Forelimb muscle (tissue), 1 donor: ENCODE measurements at places on chromosomes 16 and 17.

GRCh38 chr17:50056217-50056960, 479 bp downstream of the ITGA3 start:
- DNase-seq: no peak

- peak; percentile 17 for DNase-seq
These were observed 577 bp downstream of the TTC19 start for GRCh38 chr17:15999974-16000827.

- DNase-seq: no peak
These were observed 135.5 kb upstream of the CRHR1 start for GRCh38 chr17:45648642-45649041.

GRCh38 chr17:43673516-43674323, 12.0 kb upstream of the MEOX1 start:
- DNase-seq: no peak

- no peak for DNase-seq
These were observed 1.5 kb downstream of the GAA start for GRCh38 chr17:80102664-80103448.

DNA sequence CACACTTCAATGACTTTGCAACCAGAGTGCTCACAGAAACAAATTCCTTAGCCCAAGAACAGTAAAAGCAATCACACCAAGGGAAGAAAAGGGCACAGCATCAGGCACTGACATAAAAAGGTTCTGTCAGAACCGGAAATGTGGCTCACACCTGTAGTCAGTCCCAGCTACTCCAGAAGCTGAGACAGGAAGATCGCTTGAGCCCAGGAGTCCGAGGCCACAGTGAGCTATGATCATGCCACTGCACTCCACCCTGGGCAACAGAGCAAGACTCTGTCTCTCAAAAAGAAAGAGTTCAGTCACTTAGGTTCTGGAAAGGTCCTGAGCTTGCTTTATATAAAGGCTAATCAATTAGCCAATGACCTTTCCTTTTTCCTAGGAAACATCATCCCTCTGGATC, 22.7 kb downstream of the YWHAE start:
- DNase-seq: no peak

GRCh38 chr17:29225396-29225795, 21.3 kb upstream of the CRYBA1 start:
- DNase-seq: no peak

- DNase-seq: no peak
These were observed 87.4 kb upstream of the LHX1 start for GRCh38 chr17:36849871-36850348.

DNA sequence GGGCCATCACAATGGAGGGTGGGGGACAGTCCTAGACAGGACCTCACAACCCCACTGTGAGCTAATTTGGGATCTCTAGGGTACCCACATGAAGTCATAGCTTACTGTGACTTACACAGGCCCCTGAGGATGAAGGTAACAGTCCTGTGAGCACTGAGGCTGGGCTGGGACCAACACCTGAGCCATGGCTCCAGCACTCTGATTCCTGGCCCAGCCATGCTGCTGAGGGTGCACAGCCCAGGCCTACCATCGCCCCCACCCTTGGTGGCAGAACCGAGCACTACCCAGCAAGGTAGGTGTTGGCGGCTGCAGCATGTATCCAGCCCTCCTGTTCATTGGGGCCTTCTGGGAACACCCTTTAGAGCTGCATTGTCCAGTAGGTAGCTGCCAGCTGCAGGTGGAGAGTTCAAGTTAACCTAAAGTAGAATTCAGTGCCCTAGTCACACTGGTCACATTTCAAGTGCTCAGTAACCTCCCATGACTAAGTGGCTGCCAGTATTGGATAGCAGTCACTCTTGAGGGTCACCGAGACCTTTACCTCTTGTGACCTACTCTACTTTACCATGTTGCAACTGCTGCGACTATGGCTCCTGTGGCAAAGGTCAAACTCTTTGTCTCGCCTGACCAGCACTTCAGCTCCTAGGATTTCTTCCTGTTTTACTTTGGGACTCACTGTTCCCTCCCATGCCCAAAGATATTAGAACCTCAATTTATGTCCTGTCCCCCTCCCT, 11.6 kb downstream of the AKAP1 start:
- DNase-seq: no peak

DNA sequence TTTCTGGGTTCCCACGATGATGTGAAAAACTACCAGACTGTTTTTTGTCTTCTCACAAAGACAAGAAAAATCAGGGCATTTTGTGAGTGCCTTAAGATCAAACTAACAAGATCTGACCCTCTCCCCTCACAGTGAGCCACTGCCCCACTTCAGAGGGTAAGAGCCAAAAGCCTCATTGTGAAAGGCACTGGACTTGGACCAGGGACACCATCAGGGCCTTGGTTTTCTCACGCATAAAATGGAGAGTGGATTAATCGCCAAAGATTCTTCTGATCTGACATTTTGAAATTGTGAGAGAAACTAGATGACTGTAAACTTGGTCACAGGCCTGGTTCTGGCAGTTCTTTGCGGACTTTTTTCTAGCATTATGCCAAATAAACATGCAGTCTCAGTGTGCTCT, 21.0 kb upstream of the ENDOV start:
- DNase-seq: no peak

- no peak for DNase-seq
These were observed 279.5 kb downstream of the SEC14L1 start for GRCh38 chr17:77420095-77420803.

GRCh38 chr16:24729243-24729950, at the start of gene TNRC6A:
TNRC6A (plus strand) TSS chr16:24729651; CDS start chr16:24729842, 191 bp downstream.
- peak; percentile 29 for DNase-seq

- no peak for DNase-seq
These were observed 46.6 kb upstream of the MED13 start for GRCh38 chr17:62111562-62112171.

DNA sequence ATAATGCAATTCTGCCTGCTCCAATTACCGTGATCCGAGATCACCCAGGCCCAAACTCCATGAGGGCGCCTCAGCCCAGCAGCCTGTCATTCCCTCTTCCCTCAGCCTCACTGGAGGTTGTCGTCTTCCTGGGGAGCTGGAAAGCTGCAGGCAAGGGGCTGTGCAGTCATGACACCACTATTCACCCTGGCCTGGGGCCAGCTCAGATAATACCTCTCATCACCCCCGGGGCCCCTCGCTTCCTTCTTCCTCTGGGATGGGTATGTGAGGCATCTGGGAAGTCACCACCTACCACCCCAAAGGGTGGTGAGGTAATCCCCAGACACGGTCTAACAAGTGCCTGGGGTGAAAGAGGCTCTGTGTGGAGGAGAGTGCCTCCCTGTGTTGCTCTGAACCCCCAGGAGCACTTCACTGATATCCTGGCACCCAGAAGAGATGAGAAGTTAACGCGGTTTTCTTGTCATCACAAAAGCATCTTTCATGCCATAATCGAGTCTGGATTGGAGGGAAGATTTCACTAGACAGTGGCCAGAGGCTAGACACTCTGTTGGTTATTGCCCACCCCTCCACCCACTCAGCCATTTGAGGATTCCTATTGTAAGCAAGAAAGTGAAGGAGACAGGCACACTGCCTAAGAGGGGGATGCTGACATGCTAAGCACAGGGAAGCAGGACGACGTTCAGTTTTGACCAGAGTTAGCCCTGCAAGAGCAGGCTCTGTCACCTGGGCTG, 18.4 kb downstream of the CFAP20 start:
- no peak for DNase-seq

- no peak for DNase-seq
These were observed 54.0 kb downstream of the MRM3 start for GRCh38 chr17:836151-836550.

GRCh38 chr16:88956546-88957432, 20.2 kb downstream of the CBFA2T3 start:
- no peak for DNase-seq

- DNase-seq: no peak
These were observed 16.7 kb downstream of the DNAJC7 start for GRCh38 chr17:42000413-42001133.

DNA sequence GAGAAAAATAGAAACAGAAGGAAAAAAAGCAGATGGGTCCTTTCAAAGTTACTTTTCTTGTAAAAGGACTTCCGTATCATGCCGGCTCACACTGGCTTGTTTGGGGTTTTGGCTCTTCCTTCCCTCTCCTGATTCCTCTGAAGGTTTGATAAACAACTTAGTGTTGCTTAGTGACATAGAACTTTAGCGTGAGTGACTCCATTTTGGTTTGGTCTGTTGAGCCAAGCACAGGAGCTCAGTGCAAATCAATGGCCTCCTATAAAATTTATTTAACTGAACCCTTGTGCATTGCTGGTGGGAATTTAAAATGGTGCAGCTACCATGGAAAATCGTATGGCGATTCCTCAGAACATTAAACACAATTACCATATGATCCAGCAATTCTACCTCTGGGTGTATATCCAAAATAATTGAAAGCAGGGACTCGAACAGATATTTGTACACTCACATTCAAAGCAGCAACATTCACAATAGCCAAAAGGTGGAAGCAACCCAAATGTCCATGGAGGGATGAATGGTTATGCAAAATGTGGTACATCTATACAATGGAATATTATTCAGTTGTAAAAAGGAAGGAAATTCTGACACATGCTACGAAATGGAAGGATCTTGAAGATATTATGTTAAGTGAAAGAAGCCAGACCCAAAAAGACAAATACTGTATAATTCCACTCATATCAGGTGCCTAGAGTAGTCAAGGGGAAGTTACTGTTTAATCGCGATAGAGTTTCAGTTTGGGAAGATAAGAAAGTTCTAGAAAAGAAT, 1.1 kb upstream of the TUBG2 start:
- no peak for DNase-seq

GRCh38 chr16:88781140-88782077, 3.6 kb downstream of the PIEZO1 start:
- DNase-seq: no peak

- peak; percentile 46 for DNase-seq
These were observed at the start of gene NT5C for GRCh38 chr17:75131278-75132017. NT5C (minus strand) TSS chr17:75131742; CDS start chr17:75131707, 35 bp downstream.

DNA sequence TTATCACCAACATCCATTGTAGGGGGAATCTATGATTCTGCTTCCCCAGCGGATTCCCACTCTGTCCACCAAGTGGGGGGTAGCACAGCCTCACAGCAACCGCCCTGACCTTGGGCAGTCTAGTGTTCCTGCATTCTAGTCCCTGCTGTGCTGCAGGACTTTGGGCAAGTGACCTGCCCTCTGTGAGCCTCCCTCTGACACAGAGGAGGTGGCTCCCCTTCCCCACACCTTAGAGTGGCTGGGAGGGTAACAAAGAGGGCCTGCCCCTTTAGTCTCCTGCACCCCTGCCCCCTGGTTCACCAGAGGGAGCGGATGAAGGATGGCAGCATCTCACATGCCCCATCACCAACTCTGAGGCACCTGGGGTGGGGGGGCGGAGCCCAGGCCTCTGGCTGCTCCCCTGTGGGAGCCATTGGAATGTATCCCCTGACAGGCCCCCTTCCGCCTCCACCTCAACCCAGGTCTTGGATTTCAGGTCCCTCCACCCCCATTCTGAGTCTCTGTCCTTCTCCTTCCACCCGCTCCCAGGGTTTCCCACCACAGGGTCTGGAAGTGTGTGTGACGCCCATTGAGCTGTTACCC, 10.1 kb downstream of the GAS2L2 start:
- no peak for DNase-seq

- no peak for DNase-seq
These were observed 339.8 kb upstream of the SALL1 start for GRCh38 chr16:51490866-51491265.

GRCh38 chr17:78559749-78560368, 17.3 kb downstream of the DNAH17 start:
- no peak for DNase-seq

GRCh38 chr16:69727916-69728270, 1.5 kb upstream of the NQO1 start:
- no peak for DNase-seq
